Endodermal cell (in vitro differentiated cells): ENCODE measurements at places on chromosomes 1 and 21. TPM values are rescaled to one million over a fixed set of nuclear protein-coding genes. Genes with fewer than 3 reads are reported as not detected.

DNA sequence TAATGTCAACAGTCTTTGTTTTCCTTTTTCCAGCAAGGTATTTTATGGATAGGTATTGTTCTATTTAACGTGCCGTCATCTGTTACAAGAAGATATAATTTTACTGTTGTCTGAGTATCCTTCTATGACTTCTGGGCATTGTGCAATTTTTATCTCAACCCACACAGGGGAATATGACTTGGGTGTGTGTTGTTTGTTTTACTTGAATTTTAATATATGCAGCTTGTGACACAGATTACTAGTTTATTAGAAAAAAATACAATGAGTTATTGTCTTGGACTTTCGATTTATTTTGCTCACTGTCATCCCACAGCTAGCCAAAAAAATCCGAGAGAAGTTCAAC is 111.9 kb downstream of the CACHD1 start:
- no peak for DNase-seq

The AMIGO1 gene
- total RNA-seq = 2.3 and 2.4 TPM in 2 replicates

DNA sequence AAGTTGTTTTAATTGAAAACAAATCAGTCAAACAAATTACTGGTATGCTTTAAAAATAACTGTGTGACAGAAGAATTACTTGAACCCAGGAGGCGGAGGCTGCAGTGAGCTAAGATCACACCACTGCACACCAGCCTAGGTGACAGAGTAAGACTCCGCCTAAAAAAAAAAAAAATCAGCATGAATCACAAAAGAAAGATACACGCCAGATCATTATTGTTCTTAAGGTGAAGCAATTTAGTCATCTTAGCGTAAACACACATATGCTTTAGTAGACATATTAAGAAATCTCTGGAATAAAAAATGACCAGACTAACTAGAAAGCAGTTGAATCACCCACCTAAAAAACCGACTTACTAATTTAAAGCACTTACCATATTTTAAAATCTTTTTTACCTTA is 20.2 kb downstream of the RERE start:
- no peak for DNase-seq

DNA sequence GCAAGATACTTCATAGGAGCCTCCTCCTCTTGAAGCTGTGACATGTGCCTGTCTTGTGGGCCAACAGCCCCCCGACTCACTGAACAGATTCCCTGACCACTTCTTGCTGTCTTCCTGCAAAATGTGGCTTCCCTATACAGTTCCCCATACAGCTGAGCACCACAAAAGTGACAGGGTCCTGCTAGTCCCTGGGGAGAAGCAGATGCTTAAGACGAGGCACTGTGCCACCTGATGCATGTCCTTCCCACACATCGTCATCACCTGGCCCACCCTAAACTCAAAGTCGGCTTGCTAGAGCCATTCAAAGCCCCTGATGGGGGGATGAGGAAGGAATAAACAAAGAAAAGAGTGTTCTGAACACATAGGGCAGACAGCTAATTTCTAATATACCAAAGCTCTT is 29.2 kb upstream of the ETV3 start:
- no peak for DNase-seq
